Retinal pigment epithelial cell (primary cell): ENCODE measurements at places on chromosomes 4 and X.

DNA sequence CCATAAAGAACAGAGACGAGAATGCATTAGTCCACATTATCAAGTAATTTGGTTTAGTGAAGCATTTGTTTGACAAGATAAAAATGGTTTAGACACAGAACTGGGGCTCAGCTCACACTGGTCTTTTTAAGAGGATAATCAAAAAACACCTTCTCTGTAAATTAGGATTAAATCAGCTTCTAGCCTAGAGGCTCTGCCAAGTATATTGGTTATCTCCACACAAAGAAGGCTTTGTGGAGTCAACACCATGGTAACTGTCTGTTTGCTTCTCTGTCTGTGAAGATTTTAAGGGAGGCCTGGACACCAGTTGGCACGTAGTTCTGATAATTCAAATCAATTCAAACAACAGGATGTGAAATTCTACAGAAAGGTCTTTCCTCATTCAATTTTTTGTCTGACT is 687.0 kb downstream of the DMD start:
- DNase-seq = no peak

DNA sequence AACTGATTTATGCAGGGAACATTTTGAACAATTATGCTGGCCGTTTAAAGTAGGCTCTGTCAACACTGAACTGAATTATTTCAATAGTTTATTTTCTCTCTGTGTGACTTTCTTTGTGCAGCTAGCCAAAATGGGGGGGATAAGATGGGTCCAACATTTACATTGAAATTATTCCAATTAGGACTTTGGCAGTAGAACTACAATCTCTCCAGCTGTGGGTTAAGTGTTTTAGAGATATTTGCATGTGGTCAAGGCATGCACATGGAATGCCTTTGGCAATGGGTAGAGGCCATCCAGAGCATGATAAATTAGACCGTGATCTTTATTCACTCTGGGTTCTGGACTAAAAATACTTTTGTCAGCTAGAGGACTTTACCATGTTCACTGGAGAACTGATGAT is 107.9 kb upstream of the ELOVL6 start:
- no peak for DNase-seq

- no peak for DNase-seq
Observed at GRCh38 chrX:153739754-153740486, 15.3 kb downstream of the ABCD1 start.

DNA sequence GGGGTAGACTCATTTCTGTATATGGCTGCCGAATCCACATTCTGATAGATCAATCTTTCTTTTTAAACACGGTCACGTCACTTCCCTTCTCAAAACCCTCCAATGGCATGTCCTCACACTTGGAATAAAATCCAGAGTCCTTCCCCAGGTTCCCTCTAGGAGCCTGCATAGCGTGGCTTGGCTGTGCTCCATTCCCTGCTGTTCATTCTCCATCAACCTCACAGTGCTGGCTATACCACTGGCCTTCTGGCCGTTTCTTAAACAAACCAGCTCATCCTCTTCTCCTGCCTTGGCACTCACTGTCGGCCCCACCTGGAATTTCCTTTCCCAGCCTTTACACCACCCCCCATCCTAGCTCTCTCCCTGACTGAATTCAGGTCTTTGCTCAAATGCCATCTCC is 77.1 kb downstream of the RBM47 start:
- DNase-seq = no peak

DNA sequence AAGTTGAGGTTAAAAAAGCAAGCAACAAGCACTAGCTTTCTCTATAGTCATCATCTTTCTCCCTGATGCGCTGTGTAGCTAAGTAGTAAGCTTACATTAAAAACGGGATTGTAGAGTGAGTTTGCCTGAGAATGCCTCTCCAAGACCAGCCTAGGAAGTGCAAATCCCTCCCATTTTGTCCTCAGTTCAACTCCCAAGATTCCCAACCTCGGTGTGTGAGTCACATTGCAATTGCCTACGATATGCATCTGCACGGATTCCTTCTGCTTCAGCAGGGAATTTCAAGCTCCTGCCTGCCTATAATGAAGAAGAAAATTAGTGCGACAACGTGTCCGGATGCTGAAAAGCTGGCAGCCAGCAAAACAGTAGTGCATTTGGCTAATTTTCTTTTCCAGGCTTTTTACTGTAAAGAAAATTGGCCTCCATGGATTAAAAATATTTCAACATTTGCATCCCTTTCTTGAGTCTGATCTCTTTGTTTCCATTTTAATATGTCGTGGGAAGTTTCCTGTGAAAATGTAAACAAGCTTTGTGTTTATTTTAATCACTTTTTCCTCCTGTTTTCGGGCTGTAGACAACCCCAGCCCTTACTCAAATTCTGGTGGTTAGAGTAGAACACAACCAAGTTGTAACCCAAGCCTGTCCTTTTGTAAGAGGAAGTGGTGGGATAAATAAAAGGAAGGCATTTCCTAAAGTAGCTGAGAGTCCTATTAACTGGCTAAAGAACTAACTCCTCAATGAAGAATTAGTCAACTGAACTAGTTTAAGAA is 58.4 kb upstream of the TET2 start:
- DNase-seq = peak; percentile 97

DNA sequence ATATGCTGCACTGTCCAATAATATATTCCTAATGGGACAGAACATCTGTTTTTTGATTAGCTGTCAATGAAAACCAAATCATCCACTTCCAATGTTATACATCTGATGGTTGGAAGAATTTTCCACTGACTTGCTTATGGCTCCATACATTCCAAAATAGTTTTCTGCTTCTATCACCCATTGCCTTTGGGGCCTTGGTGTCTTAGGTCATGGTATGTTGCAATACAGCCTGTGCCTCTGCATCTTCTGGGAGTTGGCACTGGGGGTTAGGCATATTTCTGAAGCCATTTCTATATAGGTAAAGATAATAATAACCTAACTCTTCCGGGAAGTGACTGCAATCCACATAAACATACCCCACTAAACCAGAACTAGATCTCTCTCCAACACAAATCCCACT is 53.2 kb upstream of the NR3C2 start:
- no peak for DNase-seq

GRCh38 chr4:81042578-81043365 is 12.3 kb downstream of the BMP3 start:
- DNase-seq = no peak

DNA sequence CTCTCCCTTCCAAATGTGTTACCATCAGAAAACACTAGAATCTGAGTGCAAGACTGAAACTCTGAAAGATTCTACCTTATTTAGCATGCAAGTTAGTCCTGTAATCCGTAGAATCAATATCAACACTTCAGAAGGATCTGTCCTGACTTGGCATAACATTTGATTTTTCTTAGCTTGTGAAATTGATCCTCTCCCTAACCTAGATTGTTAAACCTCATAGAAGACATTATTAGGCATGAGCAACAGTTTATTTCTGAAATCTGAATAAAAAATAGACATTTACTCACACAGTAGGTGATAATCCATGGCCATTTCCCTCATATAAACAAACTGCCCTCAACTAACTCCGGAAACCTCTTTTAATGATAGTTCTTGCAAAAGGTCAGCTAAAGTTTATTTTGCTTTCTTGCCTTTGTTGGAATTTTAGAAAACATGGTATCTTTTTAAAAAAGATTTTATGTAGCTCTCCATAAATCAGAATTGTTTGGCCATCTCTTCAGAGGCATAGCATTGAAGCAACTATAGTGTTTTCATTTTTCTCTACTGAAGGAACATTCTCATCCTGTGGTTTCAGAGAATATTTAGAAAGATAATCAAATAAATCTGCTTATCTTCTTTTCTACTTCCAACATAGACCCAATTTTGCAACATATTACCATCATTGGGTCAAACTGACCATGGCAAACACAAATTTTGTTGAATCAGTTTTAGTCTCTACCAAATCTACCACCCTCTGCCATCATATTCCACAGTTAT is 38.5 kb upstream of the PDLIM5 start:
- no peak for DNase-seq

DNA sequence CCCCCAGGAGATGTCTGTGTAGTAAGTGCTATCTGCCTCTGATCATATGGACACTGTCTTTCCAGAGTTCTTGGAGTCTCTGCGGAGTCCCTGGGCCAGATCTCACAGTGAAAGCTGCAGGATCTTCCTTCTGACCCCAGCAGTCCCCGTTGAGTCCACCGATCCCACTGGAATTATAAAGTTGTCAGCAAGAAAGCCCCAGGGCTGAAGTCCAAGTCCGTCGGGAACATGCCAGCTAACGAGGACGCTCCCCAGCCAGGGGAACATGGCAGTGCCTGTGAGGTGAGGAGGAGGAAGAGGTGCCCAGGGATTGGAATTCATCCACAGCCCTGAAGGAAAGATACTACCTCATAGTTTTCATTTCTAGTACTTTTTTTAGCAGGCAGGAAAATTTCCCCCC is 9.3 kb downstream of the ZNF81 start:
- DNase-seq = no peak

GRCh38 chrX:129600981-129601424 is 53.8 kb downstream of the APLN start:
- no peak for DNase-seq

GRCh38 chr4:76594173-76594572 is 159.1 kb downstream of the SHROOM3 start:
- DNase-seq = no peak

DNA sequence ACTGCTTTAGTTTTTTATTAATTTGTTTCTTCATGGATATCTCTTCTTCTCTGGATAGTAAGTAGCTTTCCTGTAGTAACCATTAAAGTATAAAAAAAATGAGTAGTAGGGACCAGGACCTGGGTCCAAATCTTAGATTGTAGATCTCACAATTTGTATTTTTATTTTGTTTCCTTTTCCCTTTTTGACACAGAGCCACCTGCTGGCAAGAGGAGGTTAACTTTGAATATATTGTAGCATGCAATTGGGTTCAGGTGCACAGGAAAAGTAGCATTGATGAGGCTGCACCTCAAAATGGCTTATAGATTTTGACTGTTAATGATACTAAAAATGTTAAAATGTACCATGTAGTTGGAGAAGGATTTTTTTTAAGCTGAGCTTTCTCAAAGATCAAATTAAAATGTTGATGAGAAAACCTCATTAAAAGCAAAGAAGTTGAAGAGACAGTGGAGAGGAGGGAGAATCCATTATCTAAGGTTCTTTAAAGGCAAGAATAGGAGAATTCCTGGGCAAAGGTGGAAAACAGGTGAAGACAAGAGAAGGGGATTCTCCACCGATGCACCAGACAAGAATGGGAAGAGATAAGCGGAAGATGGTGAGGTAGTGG is 48.3 kb upstream of the HPGDS start:
- no peak for DNase-seq

GRCh38 chr4:133483600-133484246 is 334.6 kb downstream of the PCDH10 start:
- DNase-seq = peak; percentile 8

- DNase-seq = peak; percentile 24
Observed at GRCh38 chr4:183905593-183906488, 734 bp downstream of the STOX2 start.

- peak; percentile 56 for DNase-seq
Observed at GRCh38 chr4:11073621-11074051, 355.1 kb downstream of the HS3ST1 start.

DNA sequence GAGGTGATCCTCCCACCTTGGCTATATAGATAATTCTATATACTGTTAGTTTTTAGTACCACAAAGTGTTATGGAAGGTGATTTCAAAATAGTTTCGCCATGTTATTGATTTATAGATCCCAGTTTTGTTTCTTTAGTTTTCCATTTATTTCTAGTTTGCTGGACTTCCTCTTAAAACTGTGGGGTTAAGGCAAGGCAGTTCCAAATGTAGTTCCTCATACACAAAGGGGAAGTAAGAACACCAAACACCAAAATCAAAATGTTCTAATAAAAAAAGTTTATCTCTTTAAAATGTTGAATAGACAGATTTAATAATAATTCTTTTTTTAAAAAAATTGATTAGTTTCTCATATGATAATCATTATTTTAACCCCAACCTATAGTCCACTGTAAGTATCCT is 6.8 kb upstream of the CISD2 start:
- no peak for DNase-seq

GRCh38 chrX:112967341-112967740 is 126.7 kb upstream of the AMOT start:
- no peak for DNase-seq

- DNase-seq = no peak
Observed at GRCh38 chr4:103074744-103075434, 1.7 kb downstream of the SLC9B2 start.

GRCh38 chr4:42101446-42101975 is 50.9 kb downstream of the BEND4 start:
- no peak for DNase-seq

DNA sequence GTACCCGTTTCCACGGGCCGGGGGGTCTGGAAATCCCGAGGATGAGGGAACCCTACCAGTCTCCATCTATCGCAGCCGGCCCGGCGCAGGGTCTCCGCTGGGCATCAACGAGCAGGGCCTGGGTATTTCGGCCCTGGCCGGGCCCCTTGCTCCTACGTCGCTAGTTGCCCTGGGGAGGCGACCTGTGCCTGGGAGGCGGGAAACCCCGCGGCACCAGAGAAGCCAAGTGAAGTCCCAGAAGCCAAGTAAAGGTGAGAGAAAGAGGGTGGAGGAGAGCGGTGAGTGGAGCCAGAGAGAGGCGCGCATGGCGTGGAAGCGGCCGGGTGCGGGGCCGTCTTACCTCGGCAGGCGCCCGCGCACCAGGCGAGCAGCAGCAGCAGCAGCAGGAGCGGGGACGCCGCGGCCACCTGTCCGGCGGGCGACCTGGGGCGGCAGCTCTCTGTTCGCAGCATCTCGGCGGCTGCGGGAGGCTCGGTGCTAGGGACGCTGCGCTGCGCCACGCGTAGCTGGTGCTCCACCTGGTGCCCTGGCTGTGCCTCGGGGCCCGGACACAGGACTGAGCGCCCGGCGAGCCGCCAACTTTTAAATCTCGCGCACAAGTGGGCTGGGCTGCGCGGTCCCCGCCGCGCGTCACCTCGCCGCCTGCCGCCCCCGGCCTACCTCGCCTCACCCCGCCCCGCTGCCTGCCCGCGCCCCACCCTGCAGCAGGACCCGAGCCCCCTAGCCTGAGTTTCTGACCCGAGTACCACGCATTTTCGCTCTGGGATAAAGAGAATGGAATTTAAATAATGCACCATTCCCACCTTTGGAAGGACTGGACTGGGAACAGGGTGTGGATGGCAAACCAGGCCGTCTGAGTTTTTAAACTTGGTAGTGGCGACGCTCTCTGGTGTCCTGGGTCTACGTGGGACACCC is at the start of gene NMU:
Gene NMU (minus strand): TSS at position 558 of the 915 bp plus-strand sequence. CDS start 106 bp downstream, at position 452.
- no peak for DNase-seq

DNA sequence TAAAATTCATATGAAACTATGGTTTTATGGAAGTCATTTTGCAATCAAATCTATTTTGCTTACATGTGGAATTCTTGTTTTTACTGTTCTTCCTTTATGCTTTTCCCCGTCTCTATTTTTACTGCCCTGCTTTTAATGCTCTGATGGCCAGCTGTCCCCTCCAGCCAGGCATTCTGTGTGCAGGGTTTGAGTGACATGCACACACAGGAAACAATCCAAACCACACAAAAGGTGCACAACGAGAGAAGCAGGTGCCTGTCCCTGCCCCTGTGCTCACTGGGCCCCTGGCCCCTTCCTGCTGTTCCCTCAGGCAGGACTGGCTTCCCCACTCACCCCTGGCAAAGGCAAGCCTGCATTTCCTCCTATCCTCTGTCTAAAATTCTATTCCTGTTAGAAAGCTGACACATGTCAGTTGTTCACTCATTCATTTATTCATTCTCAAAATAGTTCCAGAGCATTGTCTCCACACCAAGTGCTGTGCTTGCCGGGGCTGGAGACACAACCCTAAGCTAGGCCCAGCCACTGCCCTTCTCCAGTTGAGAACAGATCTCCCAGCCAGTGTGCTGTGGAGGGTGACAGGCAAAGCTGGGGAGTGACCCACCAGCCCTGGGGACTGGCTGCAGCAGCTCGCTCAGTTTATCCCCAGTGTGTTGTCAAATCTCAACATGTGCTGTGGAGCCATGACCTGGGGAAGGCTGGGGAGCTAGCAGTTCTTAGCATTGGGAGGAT is 346.3 kb downstream of the FBXW7 start:
- DNase-seq = no peak

GRCh38 chr4:8538703-8539567 is 41.3 kb upstream of the GPR78 start:
- DNase-seq = no peak
